ENCODE measurements at places on chromosomes 11 and 22.

DNA sequence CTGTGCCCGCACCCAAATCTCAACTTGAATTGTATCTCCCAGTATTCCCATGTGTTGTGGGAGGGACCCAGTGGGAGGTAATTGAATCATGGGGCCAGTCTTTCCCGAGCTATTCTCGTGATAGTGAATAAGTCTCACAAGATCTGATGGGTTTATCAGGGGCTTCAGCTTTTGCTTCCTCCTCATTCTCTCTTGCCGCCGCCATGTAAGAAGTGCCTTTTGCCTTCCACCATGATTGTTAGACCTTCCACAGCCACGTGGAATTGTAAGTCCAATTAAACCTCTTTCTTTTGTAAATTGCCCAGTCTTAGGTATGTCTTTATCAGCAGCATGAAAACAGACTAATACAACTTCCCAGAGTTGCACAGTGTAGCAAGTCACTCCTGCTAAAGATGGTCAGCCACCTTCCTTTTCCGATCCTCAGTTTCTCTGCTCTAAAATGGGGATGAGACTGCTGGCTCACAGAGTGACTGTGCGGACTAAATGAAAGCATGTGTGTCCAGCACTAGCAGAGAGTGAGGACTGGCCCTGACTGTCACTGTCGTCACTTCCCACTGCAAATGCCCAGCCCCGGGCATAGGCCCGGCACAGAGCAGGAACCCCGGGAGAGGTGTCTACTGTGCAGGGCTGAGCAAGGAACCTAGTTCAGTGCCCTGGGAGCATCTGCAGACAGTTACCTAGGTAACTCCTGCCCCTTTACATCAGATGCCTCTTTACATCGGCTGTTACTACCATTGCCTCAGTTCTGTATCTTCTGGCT is 9.5 kb downstream of the TSKU start:
- DNase-seq: no peak

DNA sequence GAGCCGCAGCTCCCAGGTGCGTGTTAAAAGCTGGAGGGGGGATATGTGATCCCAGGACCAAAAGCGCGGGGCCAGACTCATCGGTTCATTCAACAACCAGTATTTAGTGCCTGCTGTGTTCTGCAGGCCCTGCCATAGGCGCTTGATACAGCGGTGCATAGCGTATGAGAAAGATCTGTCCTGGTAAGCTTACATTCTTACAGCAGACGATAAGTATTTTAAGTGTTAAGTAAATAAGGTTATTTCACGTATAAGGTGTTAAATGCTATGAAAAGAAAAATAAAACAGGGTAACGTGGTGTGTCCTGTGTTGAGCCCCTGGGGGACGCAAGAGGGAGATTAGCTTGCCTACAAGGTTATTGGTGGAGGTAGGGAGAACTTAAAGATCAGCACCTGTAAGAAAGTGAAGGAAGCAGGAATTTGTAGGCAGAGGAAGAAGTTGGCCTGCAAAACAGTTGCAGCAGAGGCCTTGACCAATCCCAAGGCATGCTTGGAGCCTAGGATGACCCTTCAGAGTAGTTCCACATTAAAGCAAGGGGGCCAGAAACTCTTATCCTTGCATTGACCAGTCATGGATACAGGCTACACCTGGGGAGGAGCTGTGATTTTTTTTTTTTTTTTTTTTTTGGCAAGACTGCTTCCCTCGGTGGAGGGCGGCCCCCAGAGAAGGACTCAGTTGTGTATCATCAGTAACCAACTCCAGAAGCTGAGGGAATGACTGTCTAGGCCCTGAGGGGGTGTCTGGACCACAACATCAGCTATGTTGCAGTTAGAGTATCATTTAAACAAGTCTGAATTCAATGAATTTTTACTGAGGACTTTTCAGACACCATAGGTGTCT is 487 bp upstream of the LIPT2 start:
- DNase-seq: peak; percentile 7

DNA sequence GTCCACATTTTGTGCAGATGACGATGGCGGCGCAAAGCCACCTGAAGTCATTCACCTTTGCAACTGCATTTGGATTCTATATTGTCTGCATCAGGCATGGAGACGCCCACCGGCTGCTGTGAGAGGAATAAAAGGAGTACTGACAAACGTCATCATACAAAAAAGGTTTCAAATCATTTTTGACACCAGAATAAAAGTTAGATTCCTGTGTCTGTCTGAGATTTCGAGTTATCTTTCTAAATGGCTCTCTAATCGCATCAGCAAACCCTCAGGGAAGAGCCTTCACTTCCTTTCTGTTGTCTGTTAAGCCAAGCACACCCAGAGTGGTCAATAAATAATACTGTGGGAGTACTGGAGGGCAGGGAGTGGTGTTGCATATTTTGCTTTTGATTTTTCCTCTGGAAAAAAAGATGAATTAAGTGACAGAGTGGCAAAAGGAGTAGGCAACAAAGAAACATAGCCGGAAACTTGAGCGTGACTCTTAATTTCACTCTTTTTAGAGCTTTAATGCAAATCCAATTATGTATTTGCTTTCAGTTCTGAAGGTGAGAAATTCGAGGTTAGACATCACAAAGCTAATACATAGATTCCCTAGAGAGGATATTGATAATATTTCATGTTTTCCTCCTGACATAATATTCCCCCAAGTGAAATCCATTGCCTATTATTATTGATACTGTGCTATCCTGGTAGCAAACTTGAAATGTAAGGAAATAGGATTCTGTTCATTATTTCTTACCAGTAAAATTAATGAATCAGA is 150.8 kb upstream of the MTMR2 start:
- DNase-seq: peak; percentile 40

DNA sequence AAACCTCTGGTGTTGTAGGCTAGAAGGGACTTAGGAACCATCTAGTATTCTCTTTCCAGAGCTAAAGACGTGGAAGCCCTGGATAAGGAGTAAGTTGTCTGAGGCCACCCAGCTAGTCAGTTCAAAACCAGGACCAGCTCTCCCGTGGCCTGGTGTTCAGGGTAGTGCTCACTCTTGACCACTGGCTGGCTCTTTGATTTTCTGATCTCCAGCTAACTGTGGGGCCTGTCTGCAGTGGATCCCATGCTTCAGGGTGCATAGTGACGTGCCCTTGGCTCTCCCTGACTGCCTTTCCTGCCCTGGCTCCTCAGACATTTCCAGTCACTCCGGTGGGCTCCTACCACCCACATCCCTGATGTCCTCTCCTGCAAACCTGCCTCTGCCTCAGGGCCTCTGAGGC is 1.3 kb downstream of the CLMP start:
- DNase-seq: no peak
